ENCODE measurements at places on chromosomes 1 and 21. TPM values are rescaled to one million over a fixed set of nuclear protein-coding genes. Genes with fewer than 3 reads are reported as not detected.

CAMTA1 gene
- polyA plus RNA-seq: 89.2 TPM

PROK1 gene
- not detected for polyA plus RNA-seq

SLC45A3 gene
- polyA plus RNA-seq: 8.1 TPM

HEYL gene
- polyA plus RNA-seq: 20.3 TPM

CLDN17 gene
- not detected for polyA plus RNA-seq

HES3 gene
- not detected for polyA plus RNA-seq

ELAVL4 gene
- polyA plus RNA-seq: 4.0 TPM

FCGR3B gene
- not detected for polyA plus RNA-seq

PCP4 gene
- polyA plus RNA-seq: 13.3 TPM

UBASH3A gene
- not detected for polyA plus RNA-seq

C1QTNF12 gene
- 4.1 TPM for polyA plus RNA-seq

AKT3 gene
- 24.3 TPM for polyA plus RNA-seq

CASZ1 gene
- 25.2 TPM for polyA plus RNA-seq

SLAMF9 gene
- polyA plus RNA-seq: not detected

POU2F1 gene
- polyA plus RNA-seq: 8.1 TPM

TRIM58 gene
- 1.5 TPM for polyA plus RNA-seq

CR1 gene
- polyA plus RNA-seq: 18.0 TPM

ETV3L gene
- polyA plus RNA-seq: not detected

H6PD gene
- 35.6 TPM for polyA plus RNA-seq

BNIPL gene
- 3.6 TPM for polyA plus RNA-seq

Measured in left renal pelvis (tissue), 4 donors.